ENCODE measurements at places on chromosomes 4 and X.

GRCh38 chrX:30777575-30777974 lies 111.5 kb downstream of the TAB3 start:
- no peak for DNase-seq

DNA sequence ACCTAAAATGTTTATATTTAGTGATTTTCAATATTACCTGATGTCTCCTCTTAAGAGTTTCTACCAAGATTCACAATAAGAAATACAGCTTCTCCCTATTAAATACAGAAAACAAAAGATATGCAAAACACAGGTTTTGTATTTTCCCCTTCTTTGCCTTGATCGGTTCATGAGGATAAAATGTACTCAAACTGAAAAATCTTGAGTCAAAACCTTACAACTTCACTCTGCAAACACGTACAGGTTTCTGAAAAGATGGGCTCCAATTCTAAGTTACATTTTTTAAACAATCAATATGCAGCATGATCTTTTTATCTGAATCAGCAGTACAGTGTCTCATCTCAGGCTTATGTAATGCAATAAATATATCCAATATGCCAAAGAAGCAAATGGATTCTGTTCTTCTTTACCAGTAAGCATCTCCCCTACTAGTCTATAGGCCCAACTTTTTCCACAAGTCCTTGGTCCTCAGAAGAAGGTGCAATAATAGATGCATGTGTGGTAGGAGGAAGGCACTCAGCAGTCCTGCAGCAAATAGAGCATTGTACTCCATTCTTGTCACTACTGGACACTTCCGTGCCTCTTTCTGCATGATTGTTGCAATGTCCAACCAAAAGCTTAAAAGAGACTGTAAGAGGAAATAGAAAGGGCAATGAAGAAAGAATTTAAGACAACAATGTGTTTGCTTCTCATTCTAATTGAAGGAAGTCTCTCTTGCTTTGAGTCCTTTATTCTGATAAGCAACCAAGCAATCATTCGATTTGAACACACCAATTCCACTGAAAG lies 3.2 kb downstream of the MAPK10 start:
- no peak for DNase-seq

DNA sequence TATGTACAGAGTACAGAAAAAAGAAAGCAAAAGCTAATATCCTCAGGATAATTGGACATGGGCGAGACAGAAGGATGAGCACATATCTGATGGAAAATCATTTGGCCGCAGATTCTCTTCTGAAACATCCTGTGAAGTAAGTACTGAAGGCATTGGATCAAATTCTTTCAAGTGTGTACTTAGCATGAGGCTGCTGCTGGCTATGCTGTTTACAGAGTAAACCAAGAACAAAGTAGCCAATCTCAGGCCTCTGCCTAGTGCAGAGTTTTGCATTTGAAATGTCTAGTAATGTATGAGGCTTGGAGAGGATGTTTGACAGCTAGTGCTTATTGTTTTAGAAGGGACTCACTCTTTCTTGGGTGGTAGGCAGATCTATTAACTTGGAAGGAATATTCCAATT lies 128.5 kb downstream of the MAGEC2 start:
- DNase-seq: no peak

DNA sequence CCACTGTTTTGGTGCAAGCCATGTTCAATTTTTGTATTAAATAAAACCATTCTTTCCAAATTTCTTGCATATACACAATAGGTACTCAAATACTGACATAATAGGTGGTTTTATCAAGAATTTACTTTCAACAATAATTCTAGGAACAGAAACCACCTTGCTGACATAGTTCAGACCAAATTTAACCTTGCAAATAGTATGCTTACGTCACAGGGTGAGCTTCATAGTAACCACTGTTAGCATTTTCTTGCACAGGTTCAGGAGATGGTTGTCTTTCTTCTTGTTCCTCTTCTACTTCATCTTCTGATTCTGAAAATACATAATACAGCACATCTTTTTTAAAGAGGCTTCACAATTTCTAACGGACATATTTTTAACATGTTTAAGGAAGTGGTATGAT lies 17.6 kb downstream of the G3BP2 start:
- no peak for DNase-seq

DNA sequence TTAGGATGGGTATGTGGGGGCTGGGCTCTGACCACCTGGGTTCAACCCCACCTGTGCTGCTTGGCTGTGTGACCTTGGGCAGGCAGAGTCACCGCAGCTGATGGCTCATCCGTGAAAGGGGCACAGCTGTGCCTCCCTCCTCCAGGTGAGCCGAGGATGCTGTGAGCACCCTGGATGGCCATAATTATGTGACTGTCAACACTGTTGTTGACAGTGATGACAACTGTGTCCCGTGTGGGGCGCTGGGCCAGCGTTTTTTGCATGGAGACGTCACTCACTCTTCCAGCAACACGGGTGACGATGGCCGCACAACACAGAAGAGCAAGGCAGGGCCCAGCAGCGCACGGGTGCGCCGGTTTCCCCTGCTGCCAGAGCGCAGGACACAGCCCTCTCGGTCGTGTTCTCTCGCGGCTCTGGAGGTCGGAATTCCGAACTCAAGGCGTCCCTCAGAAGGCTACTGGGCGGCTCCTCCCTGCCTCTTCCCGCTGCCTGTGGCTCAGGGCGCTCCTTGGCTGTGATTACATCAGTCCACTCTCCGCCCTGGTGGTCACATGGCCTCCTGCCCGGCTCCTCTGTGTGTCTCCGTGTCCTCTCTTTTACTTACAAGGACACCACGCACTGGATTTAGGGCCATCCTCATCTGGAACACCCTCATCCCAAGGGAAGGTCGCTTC lies 1.3 kb downstream of the SH3TC1 start:
- DNase-seq: peak; percentile 59

DNA sequence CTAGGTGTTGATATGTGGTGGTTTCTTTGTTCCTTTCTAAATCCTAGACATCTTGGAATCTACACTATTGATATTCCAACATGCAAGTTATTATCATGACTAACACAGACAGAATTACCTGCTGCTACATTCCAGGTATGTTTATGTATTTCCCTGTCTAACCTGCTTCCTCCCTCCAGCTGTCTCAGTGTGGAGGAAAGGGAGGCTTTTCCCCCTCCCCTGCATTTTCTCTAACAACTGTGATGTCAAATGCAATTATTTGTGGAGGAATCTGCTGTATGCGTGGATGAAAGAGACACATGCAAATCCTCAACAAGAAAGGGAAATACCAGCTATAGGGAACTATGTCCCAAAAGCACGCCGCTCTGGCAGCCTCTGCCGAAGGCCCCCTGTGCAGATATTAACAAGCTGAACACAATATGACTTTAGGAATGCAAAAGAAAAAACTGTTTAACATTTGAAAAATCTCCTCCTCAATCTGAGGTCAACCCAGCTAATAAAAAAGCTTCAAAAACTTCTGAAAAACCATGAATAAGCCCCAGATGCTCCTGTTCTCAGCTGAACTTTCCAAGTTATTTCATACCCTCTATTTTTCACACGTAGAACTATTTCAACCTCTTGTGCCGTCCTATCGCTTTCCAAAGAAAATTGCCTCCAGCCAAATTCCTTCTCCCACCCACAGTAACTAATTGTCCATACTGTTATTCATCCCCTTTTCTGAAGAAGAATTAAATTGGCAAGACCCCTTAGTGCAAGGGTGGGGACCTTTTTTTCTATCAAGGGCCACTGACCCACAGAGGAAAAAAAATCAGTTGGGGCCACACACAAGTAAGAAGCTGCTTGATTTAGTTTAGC lies 225.1 kb upstream of the GPC4 start:
- DNase-seq: no peak

GRCh38 chrX:104697294-104697693 lies 131.3 kb downstream of the IL1RAPL2 start:
- DNase-seq: no peak

DNA sequence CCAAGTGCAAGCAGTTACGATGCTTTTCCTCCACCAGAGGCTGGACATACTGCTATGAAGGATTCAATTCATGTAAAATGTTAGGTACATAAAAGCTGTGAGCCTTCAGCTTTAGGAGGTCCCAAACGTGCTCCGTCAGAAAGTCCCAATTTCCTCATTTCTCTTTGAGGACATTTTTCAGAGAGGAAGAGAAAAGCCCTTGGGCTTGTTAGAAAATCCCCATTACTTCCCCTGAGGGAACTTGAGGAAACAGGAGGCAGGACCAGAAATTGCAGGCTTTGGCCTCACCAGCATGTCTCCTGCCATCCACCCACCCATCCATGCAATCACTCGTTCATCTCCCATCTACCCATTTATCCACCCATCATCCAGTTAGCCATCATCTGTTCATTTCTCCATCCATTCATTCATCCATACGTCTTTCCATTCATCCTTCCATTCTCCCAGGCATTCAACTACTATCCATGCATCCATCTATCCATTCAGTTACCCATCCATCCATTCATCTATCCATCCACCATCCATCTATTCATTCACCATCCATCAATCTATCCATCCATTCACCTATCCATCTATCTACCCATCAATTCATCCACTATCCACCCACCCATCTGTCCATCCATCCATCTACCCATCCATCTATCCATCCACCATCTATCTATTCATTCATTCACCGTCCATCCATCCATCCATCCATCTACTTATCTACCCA lies 223.5 kb downstream of the AFAP1 start:
- no peak for DNase-seq

GRCh38 chrX:101655534-101655933 lies 4.1 kb downstream of the ARMCX2 start:
- DNase-seq: no peak

DNA sequence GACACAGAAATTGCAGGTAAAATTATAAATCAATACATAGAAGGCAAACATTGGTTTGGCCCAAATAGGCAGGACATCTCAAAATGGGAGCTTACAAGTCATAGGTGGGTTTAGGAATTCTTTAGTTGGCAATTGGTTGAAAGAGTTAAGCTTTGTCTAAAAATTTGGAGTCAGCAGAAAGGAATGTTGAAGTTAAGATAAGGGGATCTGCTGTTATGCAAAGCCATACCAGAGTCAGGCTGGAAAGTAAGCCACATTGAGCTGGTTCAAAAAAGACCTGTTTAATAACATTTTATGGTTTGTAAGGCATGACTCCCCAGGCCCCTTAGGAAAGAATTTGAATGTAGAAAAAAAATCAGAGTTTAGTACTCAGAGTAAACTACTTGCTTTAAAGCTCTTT lies 92.6 kb downstream of the IL13RA2 start:
- DNase-seq: no peak

DNA sequence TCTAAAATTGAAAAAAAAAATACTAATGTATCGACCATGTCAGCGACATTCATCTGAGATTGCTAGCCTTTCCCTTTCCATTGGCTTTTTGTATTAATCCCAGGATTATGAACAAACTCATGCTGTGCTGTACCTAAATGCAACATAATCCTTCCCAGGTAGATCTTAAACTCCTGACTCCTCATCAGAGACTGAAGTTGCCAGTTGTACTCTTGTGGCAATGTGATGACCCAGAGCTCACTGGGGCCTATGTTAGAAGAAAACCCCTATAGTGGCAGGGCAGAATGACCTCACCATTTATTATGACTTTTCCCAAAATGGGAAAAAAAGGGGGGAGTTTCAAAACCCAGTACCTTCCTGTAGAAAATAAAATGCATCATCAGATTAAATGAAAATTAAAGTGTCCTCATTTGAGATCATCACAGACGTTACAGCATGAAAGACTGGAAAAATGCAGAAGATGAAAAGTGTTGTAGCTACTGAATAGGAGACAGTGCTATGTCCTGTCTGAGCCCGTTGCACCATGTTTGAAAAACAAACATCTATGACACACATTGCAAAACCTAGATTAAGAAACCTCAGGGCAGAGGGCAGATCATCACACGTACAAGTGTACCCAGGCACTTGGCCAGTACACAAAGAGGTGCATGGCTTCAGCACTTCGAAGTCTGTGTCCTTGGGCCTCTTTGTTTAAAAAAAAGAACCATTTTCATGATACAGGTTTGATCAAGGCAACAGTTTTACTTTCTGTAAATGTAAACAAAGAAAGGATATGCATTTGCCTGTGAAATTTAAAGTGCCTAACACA lies 6.8 kb upstream of the ACSL4 start:
- DNase-seq: no peak

DNA sequence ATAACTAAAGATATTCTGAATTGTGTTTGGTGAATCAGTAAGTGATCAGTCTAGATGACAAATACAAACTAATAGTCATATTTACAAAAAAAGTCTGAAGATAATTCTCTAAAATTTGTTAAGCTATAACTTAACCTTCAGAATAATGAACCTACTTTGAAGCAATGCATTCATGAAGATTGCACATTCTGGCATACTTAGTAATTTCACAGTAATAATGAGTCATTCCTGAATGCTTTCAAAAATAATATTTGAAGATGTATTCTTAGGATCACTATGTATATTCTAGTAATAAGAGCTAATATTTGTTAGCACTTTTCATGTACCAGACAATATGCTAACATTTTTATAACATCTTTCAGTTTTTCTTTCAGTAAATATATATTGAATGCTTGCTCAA lies 756.7 kb upstream of the SLIT2 start:
- DNase-seq: no peak

DNA sequence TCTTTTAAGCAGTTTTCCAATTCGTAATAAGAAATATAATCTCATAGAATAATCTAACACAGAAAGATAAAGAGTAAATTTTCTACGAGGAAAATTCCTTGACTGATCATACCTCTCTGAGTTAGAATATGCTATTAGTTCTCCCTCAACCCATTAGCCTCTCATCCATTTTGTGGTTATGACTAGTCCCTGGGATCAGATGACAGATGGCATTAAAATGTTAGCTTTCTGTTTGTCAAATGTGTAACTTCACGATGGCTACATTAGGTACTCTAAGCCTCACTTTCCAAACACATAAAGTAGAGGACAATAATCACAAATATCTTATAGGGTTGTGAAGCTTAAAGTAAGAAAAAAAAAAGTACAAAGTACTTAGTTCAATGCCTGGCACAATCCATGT lies 112.2 kb downstream of the ZAR1 start:
- no peak for DNase-seq

- no peak for DNase-seq
Measured at GRCh38 chr4:137360761-137361160, 171.5 kb downstream of the PCDH18 start.

DNA sequence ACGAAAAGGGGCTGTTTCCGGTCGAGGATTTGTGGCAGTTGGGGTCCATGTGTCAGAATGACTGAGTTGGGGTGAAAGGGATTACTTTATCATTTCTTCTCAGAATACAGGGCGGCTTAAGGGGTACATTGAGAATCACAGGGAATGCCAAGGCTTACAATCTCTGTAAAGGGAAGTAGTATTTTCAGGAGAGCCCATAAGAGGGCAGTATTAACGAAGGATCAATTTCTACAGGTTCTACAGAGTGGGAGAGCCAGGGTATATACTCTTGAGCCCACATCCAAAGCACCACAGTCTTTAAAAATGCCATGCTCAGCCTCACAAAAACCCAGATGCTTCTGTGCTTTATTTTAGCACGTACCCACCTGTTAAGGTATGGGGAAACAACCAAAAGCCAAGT lies 67.7 kb upstream of the ZXDA start:
- no peak for DNase-seq

- DNase-seq: no peak
Measured at GRCh38 chr4:88859191-88859812, 161.7 kb upstream of the NAP1L5 start.

- no peak for DNase-seq
Measured at GRCh38 chr4:15118292-15118691, 116.0 kb downstream of the CPEB2 start.

All from CD4-positive, alpha-beta T cell treated with Interferon gamma for 1 hour (primary cell).